ENCODE measurements at places on chromosomes 11 and 22.

DNA sequence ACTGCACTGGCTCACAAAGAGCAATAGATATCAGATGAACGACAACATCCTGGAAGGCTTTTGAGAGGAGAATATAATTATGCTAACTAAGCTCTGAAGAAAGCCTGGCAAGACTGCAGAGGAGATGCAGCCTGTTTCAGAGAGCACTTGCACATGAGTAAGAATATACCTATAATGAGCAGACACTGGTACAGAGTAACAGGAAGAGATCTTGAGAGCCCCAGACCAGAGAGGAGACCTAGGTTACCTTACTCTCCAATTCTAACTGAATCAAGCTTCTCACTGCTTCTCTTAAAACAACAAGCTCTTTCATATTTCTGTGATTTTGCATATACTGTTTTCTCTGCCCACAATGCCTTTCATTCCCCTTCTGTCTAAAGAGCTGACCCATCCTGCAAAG, 66.5 kb downstream of the FAM168A start:
- no peak for DNase-seq

DNA sequence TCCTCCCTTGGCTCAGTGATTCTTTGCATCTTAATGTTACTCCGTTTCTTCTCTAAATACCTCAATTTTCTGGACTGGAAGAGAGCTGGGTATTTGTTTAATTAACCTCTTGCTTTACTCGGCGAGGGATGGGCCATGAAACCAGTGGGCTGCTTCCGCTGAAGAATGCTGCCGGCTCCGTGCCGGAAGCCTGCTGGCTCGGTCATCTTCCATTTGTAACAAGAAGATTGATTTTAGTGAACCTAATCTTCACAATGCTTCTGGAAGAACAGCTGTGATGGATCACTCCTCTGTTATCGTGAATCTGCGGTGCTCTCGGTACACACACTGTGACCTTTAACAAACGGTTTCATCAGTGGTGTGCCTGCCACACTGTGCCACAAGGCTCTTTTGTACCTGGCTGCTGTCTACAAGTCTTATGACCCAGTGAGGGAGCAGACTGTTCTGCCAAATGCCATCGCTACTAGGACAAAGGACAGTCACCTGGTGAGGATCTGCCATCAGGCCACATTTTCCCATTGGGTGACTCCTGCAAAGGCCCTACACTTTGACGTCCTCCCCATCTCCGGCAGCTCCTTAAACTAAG, 25.3 kb upstream of the PARVB start:
- no peak for DNase-seq

- no peak for DNase-seq
These were observed 72.7 kb downstream of the FANCF start for GRCh38 chr11:22552885-22553284.

- no peak for DNase-seq
These were observed 535.1 kb downstream of the TMEM135 start for GRCh38 chr11:87572881-87573280.

Data from hindlimb muscle (tissue), 1 donor.